ENCODE measurements at places on chromosomes 3 and 15.

- no peak for DNase-seq
Observed at GRCh38 chr3:66372681-66373350, 128.0 kb downstream of the LRIG1 start.

GRCh38 chr3:34394978-34395748 lies 596.7 kb downstream of the PDCD6IP start:
- no peak for DNase-seq

GRCh38 chr15:31352911-31353811 lies 26.5 kb downstream of the KLF13 start:
- DNase-seq = no peak

DNA sequence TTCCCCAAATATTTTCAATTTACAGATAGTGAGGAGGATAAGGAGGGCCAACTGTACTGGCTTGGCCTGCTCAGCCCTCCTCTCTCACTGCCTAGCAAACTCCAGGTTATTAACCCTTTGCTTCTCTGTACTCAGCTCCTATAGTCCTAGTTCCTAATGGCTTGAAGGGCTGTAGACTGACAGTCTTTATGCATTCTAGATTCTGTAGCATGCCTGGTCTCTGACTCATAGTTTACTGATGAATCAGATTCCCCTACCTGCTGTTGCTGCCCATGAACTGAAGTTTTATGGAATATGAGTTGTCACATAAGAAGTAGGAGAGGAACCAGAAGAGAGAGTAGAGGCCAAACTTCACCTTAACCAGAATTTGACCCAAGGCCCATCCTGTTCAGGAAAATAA lies 27.1 kb upstream of the MAP3K13 start:
- no peak for DNase-seq

- no peak for DNase-seq
Observed at GRCh38 chr3:111751961-111752360, 107.1 kb upstream of the PHLDB2 start.

- no peak for DNase-seq
Observed at GRCh38 chr3:127670761-127671522, 1.8 kb upstream of the ABTB1 start.

DNA sequence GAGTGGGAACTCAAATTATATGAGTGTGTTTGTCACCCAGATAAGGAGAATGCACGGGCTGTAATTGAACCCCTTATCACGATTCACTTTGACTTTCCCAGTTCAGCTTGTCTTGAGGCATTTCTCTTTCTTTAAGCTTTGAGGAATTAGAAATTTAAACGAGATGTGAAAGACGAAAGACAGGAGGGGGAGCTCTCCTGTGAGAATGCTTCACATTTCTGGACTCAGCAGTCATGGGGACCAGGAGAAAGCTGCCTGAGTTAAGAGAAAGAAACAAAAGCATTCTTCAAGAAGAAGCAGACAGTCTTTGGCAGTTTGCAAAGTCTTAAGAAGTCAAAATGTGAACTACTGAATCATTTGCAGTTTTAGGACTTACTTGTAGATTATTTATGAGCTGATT lies 205.6 kb downstream of the NECTIN3 start:
- no peak for DNase-seq

GRCh38 chr3:106249159-106249558 lies 380.3 kb upstream of the CBLB start:
- DNase-seq = no peak

DNA sequence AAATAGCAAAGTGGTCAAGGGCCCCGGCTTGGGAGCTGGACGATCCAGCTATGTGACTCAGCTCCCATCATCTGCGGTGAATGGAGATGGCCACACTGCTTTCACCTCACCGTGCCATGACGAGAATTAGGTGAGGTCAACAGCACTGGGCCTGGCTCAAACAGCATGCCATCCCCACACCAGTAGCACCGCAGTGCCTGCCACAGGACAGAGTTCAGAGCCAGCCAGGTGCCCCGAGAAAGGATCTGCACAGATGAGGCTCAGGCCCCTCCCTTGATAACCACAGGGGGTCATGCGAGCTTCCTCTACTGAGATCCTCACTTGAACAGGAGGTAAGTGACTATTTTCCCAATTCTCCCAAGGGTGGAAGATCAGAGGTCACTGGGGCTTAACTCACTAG lies 29.4 kb downstream of the ZXDC start:
- DNase-seq = no peak
